ENCODE measurements at places on chromosomes 6 and 20.

DNA sequence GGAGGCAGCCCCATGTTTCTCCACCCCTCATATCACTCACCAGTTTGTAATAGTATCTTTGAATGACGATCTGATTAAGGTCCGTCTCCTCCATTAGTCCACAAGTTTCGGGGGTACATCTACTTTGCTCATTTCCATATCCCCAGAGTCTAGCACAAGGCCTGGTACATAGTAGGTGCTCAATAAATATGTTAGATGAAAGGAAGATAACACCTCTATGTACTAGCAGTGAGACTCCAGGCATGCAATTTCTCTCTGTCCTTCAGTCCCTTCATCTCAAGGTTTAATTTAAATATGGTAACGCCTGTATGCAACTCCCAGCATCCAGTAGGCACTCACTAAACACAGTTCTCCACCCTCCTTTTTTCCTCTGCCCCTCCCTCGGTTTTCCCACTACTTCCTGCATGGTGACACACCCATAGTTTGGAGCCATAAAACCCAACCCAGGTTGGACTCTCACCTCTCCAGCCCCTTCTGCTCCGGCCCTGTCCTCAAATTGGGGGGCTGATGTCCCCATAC, 461 bp upstream of the HNF4A start:
- no peak for DNase-seq

- DNase-seq: no peak
Observed at GRCh38 chr20:46350986-46351267, 42.6 kb upstream of the CDH22 start.

- no peak for DNase-seq
Observed at GRCh38 chr6:166809721-166810120, 146.6 kb downstream of the RNASET2 start.

GRCh38 chr6:14197118-14197517, 79.5 kb downstream of the CD83 start:
- no peak for DNase-seq

- no peak for DNase-seq
Observed at GRCh38 chr6:10381133-10381829, 33.6 kb downstream of the TFAP2A start.

All from fibroblast of skin of right quadriceps (primary cell).